ENCODE measurements at places on chromosomes 11 and 22.

DNA sequence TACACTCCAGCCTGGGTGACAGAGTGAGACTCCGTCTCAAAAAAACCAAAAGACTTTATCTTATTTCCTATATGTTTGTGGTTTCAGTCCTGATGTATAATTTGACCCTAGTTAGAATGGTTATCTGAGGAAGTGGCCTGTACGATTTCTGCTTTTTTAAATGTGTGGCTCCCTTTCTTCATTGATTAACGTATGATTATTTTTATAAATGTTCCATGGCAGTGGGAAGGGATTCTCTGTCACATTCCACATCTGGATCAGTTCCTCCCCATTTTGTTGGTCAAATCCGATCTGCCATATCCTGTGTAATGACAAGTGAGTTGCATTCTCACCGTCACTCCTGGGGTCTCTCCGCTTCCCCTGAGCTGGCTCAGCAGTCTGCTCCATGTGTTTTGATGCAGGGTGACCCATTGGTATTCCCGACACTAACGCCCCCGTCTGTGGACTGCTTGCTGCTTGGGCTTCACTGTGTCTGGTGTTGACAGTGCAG is 20.3 kb downstream of the NEAT1 start:
- DNase-seq, result peak; percentile 11

DNA sequence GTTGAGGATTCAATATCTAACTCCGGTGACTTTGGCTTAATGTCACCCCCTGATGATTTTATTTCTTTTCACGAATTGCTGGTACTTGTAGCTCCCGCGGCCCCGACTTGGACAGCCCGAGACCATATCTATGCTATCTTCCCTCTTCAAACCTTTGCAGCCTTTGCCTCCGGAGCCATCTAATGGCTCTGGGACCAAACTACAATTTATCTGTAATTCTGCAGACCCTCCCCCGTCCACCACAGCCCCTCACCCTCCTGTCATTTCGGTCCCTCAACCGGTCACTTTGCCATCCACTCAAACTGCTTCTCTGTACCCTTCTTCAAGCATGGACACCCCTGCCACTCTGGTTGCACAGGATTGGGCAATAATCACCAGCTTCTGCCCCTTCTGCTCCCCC is 25.7 kb upstream of the ALDH3B2 start:
- no peak for DNase-seq

DNA sequence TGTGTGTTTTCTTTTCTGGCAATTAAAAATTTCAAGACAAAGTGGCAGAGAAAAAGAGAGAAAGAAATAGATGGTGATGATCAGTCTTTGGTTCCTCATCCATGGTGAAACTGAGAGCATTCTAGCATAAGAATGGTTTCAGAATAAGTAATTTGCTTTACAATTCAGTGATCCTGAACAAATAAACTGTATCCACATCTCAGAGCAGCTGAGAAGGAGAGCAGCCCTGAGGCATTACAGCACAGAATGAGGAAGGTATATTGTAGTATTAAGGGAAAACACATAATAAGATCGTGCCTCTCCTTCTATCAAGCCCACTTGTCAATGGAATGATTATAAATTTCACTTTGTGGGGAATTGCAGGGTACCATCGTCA is 17.4 kb downstream of the LUZP2 start:
- DNase-seq, result no peak

GRCh38 chr22:29299136-29299900 is 7.1 kb upstream of the GAS2L1 start:
- no peak for DNase-seq

DNA sequence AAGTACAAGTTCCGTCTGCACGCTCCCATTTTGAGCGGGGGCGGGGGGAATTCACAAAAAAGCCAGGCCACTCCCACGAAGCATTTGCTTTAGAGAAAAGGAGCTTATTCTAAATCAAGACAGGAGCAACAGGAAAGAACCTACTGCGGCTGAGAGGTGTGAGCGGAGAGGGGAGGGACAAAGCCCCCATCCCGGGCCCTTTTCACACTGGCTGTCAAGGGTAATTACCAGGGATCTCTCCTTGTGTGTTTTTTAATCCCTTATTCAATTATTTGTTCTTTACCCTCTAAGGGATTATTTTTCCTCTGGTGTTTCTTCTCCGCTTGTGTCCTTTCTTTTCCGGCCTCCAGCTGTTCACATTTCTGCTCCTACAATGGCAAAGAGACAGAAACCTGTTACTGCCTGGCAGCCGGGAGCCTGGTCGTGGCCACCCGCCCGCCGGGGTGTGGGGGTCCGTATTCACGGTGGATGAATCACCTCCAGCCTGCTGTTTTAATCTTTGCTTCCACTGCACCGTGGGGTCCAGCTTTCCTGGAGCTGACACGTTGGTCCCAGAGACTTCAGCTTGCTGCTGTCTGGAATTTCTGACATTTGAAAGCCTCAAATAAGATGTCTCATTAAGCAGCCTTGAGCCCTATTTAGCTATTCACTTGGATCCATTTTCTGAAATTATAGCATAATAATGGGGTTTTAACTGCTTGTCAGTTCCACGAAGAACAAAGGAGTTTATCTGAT is 61.4 kb upstream of the FADD start:
- no peak for DNase-seq

GRCh38 chr11:134524201-134524600 is 112.2 kb upstream of the B3GAT1 start:
- DNase-seq, result no peak

DNA sequence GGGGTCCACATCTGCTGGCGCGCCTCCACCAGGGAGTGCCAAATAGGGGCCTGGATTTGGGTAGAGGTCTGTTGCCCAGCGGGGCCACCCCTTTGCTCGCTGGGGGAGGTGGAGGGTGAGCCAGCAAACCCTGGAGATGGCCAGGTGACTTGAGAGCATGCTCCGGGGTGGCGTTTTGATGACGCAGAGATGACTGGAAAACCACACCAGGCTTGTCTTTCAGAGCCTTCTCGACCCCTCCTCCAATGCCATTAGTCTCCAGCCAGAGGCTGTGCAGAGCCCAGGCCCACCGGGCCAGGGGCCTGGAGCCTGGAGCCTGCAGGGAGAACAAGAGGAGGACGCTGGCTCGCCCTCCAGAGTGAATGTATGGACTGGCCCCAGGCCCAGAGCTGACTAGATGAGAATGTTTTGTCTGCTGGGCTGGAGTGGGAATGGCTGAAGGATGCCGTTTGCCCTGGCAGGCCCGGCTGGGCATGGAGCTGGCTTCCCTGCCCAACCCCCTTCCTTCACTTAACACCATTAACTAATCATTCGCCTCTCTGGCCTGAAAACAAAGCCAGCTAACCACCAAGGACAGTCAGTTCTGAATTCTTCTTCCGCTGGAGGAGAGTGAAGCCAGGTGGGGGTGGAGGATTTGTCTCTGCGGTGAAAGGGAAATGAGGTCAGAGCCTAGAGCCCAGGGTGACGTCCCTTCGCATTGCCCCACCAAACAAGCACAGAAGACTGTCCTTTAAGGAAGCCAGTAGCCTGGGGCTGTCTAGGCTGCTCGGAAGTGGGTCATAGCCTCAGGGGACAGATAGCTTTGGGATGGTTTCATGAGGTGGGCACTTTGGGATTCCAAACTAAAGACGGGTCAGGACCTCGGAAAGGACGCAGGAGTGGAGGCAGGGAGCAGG is 1.6 kb upstream of the MCAM start:
- peak; percentile 61 for DNase-seq

- DNase-seq, result no peak
Measured at GRCh38 chr22:29256606-29257325, 11.0 kb downstream of the RHBDD3 start.

DNA sequence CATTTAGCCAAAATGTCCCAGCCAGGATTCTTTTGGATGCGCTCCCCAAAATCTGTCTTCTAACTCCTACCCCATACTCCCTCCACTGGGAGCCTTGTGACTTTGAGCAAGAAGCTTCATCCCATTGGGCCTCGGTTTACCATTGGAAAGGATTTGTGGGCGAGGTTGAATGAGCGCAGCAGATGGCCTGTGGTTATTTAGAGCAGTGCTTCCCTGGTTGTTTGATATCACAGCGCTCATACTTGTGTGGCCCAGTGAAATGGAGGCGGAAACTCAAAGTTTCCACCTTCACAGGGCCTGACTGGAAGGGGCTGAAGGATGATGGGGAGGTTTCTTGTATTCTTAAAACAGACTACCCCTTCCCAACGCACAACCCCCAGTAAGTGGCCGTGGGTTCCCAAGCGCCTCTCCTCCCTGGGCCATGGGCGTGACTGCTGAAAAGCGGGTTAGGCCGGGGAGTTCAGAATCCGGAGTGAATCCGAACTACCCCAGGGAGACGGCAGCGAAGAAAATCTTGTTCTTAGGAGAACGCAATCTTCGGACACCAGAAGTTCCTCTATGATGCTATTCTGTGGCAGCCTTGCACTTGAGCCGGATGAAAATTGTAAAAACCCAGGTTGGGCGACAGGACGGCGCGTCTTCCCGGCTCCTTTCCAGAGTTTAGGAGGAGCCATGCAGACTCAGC is 1.2 kb upstream of the ATF4 start:
- no peak for DNase-seq

DNA sequence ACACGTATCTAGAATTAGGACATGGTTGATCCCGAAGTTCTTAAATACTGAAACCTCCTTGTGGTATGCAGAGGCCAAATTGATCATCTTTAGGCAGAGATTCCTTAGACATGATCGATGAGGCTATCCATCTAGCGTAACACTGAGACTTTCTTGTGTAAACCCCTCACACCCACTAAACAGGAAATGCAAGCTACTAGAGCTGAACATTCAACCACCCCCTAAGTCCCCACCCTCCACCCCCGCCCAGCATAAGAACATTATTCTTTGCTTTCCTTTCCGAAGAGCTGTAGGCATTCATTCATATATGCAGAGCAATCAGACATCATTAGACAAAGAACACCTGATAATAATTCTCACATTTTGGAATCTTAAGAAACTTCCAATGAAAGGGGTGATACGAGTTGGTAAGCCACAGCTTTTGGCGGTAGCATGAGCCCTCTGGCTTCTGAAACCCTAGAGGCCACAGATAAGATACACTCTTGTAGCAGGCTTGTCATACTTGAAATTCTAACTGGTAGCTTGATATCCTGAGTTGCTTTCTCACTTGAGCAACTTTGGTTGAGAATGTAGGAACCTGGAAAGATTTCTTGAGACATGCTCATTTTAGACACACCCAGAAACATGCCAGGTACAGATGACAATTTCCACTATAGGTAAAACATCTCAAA is 42.2 kb downstream of the FLI1 start:
- no peak for DNase-seq

DNA sequence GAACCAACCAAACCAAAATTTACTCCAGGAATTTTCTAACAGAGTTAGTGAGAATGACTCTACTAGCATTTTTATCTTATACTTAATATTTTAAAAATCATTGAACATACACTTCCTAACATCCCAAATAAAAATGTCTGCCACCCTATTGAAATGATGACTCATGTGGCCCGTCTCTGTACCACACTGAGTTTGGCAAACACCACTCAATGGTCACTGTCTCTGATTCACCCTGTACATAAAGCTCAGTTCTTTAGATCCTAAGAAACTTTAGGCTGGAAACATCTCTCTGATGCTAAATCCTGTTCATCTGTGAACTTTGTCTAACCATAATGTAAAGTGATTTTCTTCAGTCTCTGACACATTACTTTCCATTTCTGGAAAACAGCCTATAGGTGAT is 182.0 kb downstream of the CWF19L2 start:
- peak; percentile 5 for DNase-seq

DNA sequence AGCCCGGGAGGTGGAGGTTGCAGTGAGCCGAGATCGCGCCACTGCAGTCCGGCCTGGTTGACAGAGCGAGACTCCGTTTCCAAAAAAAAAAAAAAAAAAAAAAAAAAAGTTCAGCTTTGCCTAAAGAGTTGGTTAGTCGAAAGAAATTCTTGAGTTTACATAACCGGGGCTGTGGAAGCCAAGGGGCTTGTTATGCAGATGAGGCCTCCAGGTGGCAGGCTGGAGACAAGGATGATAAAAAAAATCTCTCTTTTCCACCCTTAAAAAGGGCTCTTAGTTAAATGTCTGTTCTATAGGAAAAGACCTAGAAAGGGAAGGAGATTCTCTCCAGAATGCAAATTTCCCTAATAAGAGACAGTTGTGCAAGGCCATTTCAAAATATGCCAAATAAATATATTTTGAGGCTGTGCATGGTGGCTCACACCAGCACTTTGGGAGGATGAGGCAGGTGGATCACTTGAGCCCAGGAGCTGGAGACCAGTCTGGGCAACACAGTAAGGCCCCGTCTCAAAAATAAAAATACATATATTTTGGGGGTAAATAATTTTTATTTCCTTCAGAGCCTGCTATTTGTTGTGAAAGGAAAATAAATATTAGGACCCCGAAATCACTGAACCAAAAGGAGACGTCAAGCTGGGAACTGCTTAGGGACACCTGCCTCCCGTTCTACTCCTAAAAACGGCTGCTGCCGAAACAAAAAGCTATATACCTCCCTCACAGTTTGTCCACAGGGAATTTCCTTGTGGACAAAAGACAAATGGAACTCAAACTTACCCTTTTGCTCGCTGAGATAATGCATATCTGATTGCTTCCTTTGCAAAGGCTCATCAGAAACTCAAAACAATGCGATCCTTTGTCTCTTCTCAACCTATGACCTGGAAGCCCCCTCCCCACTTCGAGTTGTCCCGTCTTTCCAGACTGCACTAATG is 2.4 kb upstream of the IFITM2 start:
- DNase-seq, result peak; percentile 67

DNA sequence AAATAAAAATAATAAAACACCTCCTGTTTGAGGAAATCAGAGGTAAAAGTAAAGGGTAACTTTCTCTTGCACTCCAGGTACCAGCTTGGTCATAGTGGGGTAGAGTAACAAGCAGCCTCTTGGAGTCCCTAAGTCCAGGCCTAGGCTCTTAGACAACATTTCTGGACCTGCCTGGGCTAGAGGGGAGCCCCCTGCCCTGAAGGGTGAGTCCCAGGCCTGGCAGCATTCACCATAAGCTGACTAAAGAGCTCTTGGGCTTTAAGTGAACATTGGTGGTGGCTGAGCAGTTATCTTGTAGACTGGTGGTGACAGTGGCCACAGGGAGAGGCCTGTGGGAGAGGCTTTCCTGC is 18.6 kb upstream of the OR56A3 start:
- no peak for DNase-seq

DNA sequence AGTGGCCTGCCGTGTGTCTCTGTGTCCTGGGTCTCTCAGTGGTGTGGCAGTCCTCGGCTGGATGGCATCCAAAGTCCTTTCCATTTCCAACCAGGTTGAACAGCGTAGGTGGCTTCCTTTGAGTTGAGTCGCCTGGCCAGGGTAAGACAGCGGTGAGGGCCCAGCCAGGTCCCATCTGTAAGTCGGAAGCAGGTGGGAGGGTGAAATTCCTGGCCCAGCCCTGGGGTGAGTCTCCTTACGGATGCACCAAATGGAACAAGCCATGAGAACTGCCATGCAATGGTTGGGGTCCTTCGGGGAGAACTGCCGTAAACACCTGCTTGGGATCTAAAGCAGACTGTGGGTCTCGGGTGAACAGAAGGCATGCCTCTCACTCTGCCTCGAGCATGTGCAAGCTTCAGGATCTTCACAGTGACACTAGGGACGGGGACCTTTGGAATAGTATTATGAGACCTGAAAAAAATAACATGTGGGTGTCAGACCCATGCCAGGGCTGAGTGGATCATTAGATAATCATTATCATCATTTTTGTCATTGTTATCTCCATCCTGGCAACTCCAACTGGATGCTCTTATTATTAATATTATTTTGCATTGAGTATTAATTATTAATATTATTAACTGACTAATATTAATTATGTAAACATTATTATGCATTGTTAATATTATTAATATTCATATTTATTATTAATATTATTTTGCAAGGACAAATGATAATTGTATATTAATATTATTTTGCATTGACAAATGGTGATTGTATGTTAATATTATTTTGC is 57.7 kb upstream of the LINC01488 start:
- DNase-seq, result no peak

Measured in EL (cell line).